Upper lobe of right lung (tissue), 1 donor: ENCODE measurements at places on chromosomes 1 and 21. TPM values are rescaled to one million over a fixed set of nuclear protein-coding genes. Genes with fewer than 3 reads are reported as not detected.
A peak's percentile ranks its signal among the peaks of the same experiment; 100 is the strongest.

DNA sequence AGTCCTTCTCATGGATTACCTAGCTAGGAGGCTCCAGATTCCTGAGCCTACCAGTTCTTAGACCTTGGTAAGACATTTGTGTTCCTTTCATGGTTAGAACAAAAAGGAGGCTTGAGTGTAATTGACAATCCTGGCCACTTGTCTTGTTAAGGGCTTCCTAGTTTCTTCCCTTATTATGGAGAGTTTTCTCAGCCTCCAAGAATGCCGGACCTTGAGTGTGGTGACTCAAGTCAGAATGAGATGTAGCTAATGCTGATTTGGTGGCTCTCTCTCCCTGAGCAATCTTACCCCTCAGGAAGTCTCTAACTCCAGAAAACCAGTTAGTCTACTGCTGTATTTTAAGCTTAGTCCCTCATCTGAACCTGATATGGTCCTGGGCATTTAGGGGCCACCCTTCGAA is 14.3 kb downstream of the CHI3L2 start:
- no peaks in the 10 kb centered on the region for H3K36me3 ChIP-seq
- no peak overlapping the region for H3K4me3 ChIP-seq

- H3K4me1 ChIP-seq = no peaks in the 10 kb centered on the region
- H3K27ac ChIP-seq = no peak overlapping the region
- no peak overlapping the region for H3K4me3 ChIP-seq
- no peaks in the 10 kb centered on the region for H3K27me3 ChIP-seq
- H3K36me3 ChIP-seq = peaks cover 82% of the 10 kb centered on the region
Measured at GRCh38 chr1:175162955-175163354, 29.6 kb downstream of the KIAA0040 start.

Gene SYPL2
- 3.1 TPM for total RNA-seq

DNA sequence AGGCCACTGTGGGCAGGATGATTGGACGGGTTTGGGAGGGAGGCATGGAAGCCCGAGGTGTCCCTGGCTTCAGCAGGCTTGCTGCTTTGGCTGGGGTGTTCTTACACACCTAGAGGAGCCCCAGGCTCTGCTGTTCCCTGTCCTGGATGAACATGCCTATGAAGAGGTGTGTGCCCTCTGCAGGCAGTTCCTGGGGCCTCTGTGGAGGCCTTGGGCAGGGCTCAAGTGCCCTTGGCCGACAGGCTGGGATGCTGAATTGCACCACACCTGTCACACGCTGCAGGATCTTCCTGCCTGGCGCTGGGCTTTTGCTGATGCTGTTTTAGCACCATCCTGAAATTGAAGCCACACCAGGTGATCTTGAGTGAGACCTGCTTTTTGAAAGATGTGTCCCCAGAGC is 415.0 kb upstream of the VAMP3 start:
- DNase-seq = no peak
- H3K27ac ChIP-seq = no peak overlapping the region
- H3K36me3 ChIP-seq = no peaks in the 10 kb centered on the region
- H3K4me1 ChIP-seq = no peaks in the 10 kb centered on the region
- no peak overlapping the region for H3K4me3 ChIP-seq

Gene SLC25A34
- total RNA-seq = 3.0 TPM

GRCh38 chr21:43267391-43268085 is 98.7 kb downstream of the CRYAA start:
- H3K36me3 ChIP-seq = no peaks in the 10 kb centered on the region
- peak; percentile 48 for DNase-seq

DNA sequence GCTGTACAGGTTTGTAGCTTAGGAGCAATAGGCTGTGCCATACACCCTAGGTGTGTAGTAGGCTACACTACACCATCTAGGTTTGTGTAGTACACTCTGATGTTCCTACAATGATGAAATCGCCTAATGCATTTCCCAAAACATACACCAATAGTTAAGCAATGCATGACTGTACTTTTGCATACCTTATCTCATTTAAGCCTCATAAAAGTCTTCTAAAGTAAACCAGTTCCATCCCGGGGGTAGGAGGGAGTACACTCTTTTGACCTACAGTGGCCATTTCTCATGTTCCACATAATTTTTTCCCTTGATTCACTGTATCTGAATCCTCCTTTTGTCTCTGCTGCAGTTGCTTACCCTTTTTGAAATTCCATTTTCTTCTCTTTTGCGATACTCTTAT is 12.2 kb downstream of the TRMT13 start:
- H3K27me3 ChIP-seq = no peaks in the 10 kb centered on the region
- no peak for DNase-seq
- H3K36me3 ChIP-seq = peaks cover 99% of the 10 kb centered on the region
- no peaks in the 10 kb centered on the region for H3K4me1 ChIP-seq

Gene FALEC
- total RNA-seq = 1.0 TPM

Gene NBPF6
- total RNA-seq = not detected

Gene DHX9
- total RNA-seq = 126 TPM

Gene EXTL1
- 0.49 TPM for total RNA-seq

- DNase-seq = no peak
- H3K27ac ChIP-seq = no peak overlapping the region
- H3K27me3 ChIP-seq = no peaks in the 10 kb centered on the region
- H3K4me1 ChIP-seq = no peaks in the 10 kb centered on the region
- no peak overlapping the region for H3K4me3 ChIP-seq
Measured at GRCh38 chr1:159092036-159092760, 15.6 kb upstream of the AIM2 start.

- no peaks in the 10 kb centered on the region for H3K36me3 ChIP-seq
- no peaks in the 10 kb centered on the region for H3K27me3 ChIP-seq
- H3K4me1 ChIP-seq = no peaks in the 10 kb centered on the region
Measured at GRCh38 chr21:20874202-20874601, 124.0 kb upstream of the NCAM2 start.

Gene CEP104
- 61.0 TPM for total RNA-seq

DNA sequence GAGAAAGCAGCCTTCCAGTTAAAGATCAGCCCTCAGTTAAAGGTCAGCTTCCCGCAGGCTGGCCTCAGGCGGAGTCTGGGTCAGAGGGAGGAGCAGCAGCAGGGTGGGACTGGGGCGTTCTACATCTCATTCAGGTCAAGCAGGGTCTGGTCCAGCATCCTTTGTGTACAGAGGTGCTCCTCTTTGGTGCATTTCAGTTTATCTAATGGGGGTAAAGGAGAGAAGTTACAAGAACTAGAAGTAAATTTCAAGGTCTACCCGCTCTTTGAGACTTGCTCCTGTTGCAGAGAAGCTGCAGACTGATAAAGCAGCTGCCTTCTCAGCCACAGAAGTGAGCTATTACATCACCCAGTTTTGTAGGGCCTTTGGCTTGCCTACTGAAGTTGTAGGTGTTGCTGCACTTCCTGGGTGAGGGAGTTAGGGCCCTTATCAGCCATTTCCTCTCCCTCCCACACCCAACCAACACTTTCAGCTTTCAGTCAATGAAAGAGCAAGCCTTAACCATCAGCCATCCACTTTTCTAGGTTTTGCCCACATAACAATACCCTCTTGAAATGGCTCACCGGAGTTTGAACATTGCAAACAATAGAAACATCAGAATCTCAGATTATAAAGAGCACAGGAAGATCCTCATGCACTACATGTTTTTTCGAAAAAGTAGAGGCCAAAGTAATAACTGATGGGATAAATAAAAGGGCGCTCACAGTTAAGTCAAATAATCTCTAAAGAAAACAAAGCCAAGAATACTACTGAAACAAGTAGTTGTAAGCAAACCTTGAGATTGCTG is 2.8 kb upstream of the NUP210L start:
- H3K27me3 ChIP-seq = no peaks in the 10 kb centered on the region
- peaks cover 46% of the 10 kb centered on the region for H3K4me1 ChIP-seq
- no peak for DNase-seq
- H3K4me3 ChIP-seq = no peak overlapping the region
- peaks cover 69% of the 10 kb centered on the region for H3K36me3 ChIP-seq

GRCh38 chr1:110308247-110308646 is 30.9 kb upstream of the RBM15 start:
- H3K4me3 ChIP-seq = no peak overlapping the region
- no peaks in the 10 kb centered on the region for H3K36me3 ChIP-seq
- no peak for DNase-seq
- no peak overlapping the region for H3K27ac ChIP-seq

GRCh38 chr21:17775431-17776126 is 43.6 kb downstream of the C21orf91 start:
- DNase-seq = no peak
- no peaks in the 10 kb centered on the region for H3K27me3 ChIP-seq
- no peaks in the 10 kb centered on the region for H3K36me3 ChIP-seq
- H3K27ac ChIP-seq = no peak overlapping the region

- H3K4me3 ChIP-seq = no peak overlapping the region
- peaks cover 14% of the 10 kb centered on the region for H3K4me1 ChIP-seq
- H3K27ac ChIP-seq = no peak overlapping the region
- no peak for DNase-seq
Measured at GRCh38 chr1:31183927-31184554, 55.6 kb downstream of the NKAIN1 start.

GRCh38 chr1:26122988-26123973 is 11.7 kb downstream of the PDIK1L start:
- no peak for DNase-seq
- H3K4me1 ChIP-seq = peaks cover 48% of the 10 kb centered on the region
- H3K27me3 ChIP-seq = no peaks in the 10 kb centered on the region
- no peak overlapping the region for H3K4me3 ChIP-seq
- no peak overlapping the region for H3K27ac ChIP-seq
- H3K36me3 ChIP-seq = peaks cover 14% of the 10 kb centered on the region

Gene CFAP141
- total RNA-seq = not detected
